ENCODE measurements at places on chromosomes 5 and 9.

DNA sequence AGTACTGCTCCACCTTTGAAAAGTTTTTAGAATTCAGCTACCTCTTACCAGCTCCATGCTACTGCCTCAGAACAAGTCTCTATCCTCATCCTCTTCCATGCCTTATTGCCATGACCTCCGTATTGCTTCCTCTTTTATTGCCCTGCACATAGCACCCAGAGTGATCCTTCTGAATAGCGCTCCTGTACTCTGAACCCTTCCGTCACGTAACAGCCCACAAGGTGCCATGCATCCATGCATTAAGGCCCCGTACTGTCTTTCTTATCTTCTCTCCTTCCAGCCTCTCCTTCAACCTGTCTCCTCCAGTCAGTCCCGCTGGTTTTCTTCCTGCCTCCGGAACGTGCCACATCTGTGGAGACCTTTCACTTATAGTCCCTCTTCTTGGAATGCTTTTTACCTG, 273.3 kb upstream of the SEMA6A start:
- no peak for DNase-seq

DNA sequence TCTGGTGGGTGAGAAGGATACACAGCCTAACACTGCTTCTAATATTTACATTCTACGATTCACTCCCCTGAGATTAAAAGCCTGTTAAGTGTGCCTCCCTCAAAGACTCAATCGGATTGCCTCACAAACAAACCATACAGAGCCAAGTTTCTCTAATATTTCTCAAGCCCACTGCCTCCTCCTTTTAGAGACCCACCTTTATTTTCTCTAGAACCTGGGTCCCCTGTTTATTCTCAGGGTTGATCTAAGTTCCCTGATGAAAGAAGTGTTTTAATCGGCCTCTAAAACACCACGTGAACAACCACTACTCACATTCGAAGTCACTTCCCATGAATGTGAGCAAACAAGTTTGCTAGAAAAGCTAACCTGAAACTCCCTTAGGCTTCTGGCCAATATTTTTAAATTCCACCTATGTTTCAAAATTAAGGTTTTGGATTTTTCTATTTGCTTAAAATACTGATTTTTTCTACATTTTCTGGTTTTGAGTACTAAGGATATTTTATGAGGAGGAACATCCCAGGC, 76.5 kb downstream of the GLIS3 start:
- DNase-seq, result no peak

DNA sequence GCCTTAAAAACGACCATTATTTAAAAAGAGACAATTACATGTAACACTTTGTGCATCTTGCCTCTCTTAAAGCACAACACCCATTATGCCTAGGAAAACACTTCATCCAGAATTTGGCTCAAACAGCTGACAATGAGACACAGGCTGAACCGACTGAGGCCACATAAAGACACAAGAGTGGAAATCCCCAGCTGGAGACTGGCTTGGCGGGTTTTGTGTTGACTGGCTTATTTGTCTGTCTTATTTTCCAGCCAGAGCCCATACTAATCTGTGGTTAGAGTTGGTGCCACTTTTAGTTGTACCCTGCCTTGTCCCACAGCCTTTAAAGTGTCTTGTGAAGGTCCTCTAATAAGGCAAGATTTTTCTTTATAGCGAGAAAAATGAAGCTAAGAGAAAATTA, 21.2 kb downstream of the TRIM14 start:
- peak; percentile 53 for DNase-seq

DNA sequence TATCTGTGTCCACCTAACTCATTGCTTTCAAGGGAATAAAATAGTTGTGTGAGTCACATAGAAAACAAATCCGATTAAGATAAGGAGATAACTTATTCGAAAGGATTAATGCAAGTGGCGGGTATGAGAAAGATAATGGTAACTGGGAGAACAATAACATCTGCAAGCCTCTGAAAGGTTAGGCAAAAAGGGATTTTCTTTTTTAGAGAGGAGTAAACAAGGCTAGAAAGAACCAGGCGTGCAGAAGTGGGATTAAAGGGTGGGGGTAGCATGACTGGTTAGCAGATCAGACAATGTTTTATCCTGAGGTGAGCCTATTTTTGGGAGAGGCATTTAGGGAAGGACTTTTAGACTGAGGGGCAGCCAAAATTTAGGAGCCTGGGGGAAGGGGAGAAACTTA, 34.7 kb upstream of the JMY start:
- peak; percentile 6 for DNase-seq

DNA sequence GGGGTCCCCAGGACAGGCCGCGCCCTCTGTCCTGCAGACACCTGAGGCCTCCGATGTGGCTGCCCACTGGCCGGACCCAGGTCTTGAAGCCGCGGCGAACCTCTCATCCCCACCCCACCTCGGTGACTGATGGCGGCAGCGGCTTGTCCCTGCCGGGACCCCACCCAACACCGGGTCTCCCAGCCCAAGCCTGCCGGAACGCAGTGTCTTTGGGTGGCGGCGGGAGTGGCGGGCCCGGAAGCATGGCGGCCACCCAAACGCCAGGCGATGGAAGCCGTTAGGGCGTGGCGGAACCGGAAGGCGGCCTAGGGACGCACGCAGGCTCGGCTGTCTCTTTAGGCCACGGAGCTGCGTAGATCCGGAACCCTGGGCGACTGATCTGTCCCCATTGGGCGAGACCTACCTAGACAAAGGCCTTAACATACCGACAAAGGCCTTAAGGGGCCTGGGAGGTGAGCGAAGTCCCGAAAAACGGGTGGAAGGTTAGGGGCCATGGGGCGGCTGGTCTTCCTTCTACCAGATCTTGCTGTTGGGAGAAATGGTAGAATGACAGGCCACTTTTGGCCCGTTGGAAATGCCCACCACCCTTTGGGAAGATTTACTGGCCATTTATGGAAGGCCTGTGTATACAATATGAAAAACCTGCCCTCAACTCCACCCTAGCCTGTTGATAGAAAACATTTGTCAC, 94.6 kb upstream of the SMC2 start:
- DNase-seq, result no peak

Measured in neural progenitor cell (in vitro differentiated cells).